ENCODE measurements at places on chromosomes 11 and 22.

- peak; percentile 21 for DNase-seq
These were observed 47.0 kb downstream of the TNRC6B start for GRCh38 chr22:40224702-40225101.

- no peak for DNase-seq
These were observed 23.9 kb downstream of the STIM1 start for GRCh38 chr11:3879216-3879966.

DNA sequence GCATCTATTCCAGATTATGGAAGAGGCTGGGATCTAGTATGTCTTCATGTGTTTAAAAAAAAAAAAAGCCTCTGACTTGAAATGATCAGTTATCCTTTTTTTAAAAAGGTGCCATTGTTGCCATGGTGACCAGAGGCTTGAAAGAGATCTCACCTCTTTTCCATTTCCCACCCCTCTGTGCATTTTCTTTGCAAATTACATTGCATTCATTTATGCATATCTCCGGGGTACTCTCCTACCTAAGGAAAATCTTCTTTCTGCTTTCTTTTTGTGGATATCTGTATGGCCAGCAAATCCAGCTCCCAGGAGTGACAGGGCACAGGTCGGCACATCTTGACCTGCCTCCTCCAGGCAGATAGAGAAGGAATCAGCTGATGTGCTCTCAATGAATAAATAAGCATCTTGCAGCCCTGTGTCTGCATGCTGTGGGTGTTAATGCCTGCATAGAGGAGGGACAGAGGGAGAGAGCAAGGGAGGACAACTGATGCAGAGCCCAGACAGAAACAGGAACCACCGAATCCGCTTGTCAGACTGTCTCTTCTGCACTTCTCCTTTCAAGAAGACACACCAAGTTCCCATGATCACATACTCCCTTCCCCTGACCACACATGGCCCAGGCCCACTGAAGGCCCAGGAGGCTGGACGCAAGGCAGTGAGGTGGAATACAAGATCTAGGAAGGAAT, 50.9 kb downstream of the CWC15 start:
- DNase-seq = no peak

DNA sequence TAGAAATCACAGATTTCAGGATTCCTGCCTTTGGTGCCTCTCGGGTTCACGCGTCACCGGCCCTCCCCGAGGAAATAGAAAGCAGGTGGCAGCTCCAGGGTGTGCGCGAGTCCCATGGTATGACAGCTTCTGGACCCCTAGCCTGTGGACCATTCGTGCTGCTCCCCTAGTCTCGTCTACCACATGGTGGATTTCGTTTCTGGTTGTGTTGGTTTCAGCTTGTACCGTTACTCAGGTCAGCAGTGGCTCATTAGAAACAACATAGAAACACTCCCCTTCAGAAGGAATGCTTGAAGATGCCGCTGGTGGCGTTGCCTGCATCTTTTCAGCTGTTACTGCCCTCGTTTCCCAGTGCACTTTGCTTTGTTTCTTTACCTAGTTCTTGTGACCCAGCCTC, 700 bp downstream of the TTC17 start:
- peak; percentile 4 for DNase-seq
